HCT116 (cell line): ENCODE measurements at places on chromosomes 11 and 22. TPM values are rescaled to one million over a fixed set of nuclear protein-coding genes. Genes with fewer than 3 reads are reported as not detected.
A peak's percentile ranks its signal among the peaks of the same experiment; 100 is the strongest.

The C22orf31 gene
- not detected for total RNA-seq

The ELMOD1 gene
- total RNA-seq = 2.9 TPM

The SCGB1D2 gene
- not detected for total RNA-seq

The RTN4RL2 gene
- 24.0 TPM for total RNA-seq

The BAIAP2L2 gene
- 1.0 TPM for total RNA-seq

The OR5A2 gene
- total RNA-seq = not detected

The MMP13 gene
- not detected for total RNA-seq

DNA sequence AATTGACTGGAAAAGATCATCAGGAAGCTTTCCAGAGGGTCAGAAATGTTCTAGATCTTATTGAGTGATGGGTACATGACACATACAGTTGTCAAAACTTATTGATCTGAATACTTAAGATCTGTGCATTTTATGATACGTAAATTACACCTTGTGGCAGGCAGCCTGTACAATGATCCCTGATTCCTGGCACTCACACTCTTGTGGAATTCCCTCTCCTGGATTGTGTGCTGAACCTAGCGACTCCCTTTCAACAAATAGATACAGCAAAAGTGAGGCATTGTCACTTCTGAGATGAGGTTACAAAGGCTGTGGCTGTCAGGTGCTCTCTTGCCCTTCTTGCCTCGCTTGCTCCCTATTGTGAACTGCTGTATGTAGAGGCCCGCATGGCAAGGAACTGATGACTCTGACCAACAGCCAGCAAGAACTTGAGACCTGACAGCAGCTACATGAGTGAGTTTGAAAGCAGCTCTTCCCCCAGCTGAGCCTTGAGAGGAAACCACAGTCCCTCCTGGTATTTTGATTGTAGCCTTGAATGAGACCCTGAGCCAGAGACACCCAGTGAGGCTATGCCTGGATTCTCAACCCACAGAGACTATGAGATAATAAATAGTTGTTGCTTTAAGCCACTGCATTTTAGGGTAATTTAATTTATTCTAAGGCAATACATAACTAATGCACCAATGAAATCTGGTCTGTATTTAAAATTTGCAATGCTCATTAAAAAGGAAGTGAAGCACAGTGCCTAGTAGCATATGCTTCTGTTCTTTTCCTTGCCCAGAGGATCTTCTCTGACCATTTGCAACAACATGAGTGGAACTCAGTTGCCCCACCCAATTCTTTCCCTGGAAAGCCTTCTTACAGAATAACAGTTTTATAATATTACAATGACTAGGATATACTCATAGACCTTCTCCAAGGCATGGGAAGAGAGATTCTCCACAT, 60.5 kb upstream of the IZUMO1R start:
- no peak for DNase-seq

DNA sequence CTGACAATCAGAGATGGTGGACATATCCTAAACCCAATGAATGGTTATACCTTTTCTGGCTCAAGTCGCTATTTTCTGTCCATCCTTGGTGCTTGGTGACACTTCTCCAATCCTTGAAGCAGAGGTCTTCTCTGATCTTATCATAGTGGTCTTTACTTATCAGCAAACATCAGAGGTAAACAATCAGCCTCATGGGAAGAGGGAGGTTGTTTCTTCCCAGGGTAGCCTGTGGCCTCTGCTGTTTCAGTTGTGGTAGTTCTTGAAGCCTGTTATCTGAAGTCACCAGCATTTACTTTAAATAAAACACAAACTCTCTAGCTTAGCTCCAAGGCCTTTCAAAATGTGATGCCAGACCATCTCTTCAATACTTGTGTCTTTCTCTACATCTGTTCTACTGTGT, 66.7 kb downstream of the RRM1 start:
- no peak for DNase-seq

DNA sequence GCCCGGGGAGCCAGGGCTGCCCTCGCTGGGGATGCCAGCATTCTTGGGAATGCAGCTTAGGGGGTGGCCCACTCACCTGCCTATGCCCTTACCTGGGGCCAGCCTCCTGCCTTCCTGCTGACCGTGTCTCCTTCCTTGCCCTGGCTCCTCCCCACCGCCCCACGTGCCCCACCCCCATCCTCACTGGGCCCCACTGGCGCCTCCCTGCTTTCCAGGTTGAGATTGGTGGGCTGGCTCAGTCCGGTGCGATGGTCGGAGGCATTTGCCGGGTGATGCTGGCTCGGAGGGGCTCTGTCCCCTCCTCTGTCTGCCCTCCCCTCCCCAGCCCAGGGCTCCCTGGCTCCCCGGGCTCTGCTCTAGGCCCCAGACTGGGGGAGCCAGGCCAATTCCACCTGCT, 34.1 kb upstream of the GRAMD4 start:
- no peak for DNase-seq

- no peak for DNase-seq
These were observed 6.7 kb downstream of the TAF1D start for GRCh38 chr11:93734427-93735222.

DNA sequence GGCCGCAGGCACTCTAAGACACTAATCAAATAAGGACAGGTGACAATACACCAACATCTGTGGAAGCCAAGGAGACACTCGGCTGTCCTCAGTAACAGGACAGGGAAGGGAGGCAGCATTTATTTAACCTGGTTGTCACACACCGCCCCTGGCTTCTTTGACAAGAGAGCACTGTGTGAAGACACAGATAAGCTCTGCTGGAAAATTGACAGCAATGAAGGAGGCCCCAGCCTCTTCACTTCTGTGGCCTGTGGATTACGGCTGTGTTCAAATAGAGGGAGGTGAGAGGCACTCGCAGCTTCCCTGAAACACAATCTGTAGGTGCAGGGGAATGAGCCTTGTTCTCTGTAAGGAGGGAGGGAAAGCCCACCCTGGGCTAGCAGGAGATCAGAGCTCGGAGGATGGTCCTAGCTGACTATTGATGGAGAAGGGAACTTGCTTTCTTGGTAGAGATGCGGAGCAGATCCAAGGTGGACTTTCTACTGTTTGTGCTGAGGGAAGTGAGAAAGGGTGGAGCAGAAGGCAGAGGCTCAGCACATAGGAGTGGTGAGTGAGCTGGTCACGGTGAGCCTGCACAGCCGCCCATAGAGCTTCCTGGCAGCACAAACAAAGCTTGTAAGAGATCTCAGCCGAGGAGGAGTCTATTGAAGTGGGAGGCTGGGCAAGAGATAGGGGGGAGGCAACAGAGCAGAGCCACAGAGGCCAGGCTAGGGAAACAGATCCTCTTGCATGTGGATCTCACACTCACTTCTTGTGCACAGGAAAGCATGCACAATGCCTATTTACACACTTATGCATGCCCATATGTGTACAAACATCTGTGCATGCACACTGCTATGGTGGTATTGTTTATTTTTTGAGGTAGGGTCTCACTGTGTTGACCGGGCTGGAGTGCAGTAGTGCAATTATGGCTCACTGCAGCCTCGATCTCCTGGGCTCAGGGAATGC, 114.6 kb upstream of the THY1 start:
- DNase-seq = no peak

GRCh38 chr11:126061707-126062678, 673 bp downstream of the CDON start:
- DNase-seq = peak; percentile 23

GRCh38 chr11:117799634-117800033, 2.6 kb upstream of the DSCAML1 start:
- no peak for DNase-seq

GRCh38 chr22:41822317-41823057, 10.4 kb upstream of the SREBF2 start:
- peak; percentile 62 for DNase-seq

- no peak for DNase-seq
These were observed 834.6 kb downstream of the JRKL start for GRCh38 chr11:97224396-97224795.

GRCh38 chr11:15697437-15698236, 582.9 kb downstream of the INSC start:
- no peak for DNase-seq
